Ovary (tissue), 10 donors: ENCODE measurements at places on chromosomes 4 and X.

- DNase-seq = no peak
These were observed 173.5 kb upstream of the FMR1 start for GRCh38 chrX:147738265-147738664.

DNA sequence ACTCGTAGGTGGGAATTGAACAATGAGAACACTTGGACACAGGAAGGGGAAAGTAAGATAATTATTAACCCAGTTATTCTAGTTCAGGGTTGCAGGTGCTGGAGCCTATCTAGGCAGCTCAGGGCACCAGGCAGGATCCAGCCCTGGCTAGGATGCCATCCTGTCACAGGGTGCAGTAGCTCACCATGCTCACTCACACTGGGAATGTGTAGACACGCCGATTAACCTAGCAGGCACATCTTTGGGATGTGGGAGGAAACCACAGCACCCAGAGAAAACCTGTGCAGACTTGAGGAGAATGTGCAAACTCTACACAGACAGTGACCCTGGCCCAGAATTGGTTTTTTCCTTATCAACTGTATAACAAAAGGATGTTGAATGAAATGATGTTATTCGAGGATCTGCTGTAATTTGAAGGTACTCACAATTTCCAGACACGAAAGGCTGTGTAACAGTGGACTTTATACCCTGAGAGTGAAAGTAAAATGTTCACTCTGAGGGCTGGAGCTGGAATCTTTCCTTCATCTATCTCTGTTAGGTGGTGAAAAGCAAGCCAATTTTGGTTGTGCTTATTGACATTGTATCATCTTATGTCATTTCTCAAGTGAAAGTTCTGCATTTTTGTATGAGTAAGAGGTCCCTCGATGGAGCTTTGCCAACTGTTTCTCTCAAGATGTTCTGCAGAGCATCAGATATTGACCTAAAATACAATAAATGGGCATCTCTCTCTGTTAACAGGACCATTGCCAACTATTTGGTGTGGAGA is 78.8 kb downstream of the PHEX start:
- no peak for DNase-seq

DNA sequence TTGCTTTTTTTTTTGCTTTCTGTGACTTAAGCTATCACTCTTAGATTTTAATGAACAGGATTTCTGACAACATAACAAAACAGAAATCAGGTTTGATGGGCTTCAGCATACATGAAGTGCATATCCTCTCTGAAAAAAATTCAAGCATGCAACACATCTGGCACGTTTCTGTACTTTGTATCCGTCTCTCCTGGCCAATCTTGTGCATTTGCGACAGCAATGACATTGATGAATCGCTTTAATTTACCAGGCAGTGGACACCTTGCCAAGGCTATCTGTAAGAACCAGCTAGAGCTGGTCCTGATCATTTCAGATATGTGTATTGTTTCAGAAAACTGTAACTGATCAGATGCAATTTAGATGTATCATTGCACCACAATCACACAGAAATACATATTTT is 93.3 kb downstream of the CCSER1 start:
- no peak for DNase-seq

GRCh38 chrX:131747173-131747572 is 203.3 kb downstream of the OR13H1 start:
- DNase-seq = peak; percentile 77

GRCh38 chr4:8728536-8729407 is 136.2 kb downstream of the CPZ start:
- no peak for DNase-seq

GRCh38 chrX:69260169-69260568 is 94.9 kb upstream of the PJA1 start:
- no peak for DNase-seq

GRCh38 chr4:145497199-145498149 is 15.8 kb downstream of the SMAD1 start:
- no peak for DNase-seq

DNA sequence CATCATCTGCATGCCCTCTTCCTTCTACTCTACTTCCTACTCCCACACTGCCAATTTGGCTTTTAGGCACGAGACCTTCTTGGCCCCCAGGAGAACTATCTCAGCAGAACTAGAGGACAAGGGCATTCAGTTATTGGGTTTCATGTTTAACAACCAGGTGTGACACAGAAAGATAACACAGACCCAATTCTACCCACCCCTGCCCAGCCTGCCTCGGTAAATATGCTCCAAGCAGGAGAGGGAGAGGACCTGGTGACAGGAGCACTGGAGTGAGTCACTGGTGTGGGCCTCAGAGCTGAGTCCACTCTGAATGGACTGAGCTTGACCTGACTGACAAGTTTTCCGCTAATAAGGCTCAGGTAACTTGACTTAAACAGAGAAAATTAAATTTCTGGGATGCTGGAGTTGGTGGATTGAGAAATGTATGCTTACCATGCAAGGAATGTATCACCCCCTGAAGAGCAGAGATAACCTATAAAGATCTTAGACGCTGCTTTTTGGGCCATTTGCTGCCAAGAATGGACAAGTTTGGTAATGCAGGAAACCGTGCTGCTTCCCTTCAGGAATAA is 52.5 kb downstream of the CASP3 start:
- DNase-seq = no peak

DNA sequence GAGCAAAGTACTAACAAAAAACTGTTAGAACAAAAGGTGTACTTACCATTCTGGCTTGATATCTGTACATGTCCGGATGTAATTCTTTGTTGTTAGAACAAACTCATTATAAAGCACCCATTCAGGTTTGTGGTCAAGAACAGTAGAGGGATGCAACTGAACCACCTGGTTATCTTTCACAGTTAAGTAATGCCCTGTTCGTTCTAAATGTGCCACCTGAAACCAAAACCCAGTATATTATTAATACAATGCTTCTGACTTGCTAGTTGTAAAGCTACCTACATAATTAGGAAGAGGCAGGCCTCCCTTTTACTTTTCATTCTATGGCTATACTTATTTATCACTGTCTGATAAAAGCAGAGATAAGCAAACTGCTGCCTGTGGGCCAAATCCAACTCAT is 54.8 kb downstream of the DHX15 start:
- no peak for DNase-seq

DNA sequence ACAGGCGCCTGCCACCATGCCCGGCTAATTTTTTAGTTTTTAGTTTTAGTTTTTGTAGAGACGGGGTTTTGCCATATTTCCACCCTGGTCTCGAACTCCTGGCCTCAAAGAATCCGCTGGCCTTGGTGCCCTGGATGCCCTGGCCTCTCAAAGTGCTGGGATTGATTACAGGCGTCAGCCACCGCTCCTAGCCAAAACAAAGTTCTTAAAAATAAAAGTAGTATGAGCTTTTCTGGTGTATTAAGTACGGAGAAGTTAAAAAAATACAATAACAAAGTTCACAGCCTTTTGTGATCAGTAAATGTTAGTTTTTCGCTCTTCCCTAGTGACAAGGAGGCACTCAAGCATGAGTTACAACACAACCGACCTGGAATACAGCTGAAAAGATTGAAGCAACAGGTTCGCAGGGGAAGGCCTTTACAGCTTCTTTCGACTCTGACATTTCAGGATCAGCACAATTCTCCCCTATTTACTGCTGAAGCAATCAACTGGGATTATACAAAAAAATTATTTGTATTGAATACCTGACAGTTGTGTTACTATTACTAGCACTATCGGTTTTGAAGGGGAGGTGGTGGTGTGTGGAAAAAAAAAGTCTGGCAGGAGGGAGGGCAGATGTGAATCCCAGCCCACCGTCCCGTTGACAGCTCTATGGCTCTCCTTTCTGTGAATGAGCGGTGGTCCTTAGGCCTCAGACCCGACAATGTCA is 893 bp upstream of the METAP1 start:
- DNase-seq = peak; percentile 25

- DNase-seq = no peak
These were observed 8.2 kb upstream of the YIPF6 start for GRCh38 chrX:68490644-68491043.

DNA sequence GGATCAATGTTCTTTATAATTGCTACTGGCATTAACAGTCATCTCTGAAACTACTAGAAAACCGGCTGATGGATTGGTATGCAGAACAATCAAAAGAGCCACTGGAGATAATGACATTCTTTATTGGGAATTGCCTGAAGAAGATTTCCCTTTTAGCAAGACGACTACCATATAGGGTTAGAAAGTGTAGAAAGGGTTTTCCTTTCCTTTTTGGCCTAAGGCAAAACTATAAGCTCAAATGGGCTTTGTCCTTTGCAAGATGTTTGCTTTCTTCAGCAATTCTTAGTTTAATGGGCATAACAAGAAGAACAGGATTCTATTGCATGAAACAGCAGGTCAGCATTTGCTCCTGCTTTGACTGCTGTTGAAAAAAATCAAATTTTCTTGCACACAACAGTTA is 214.2 kb upstream of the PCDH10 start:
- no peak for DNase-seq

- DNase-seq = no peak
These were observed 34.5 kb upstream of the RAB33B start for GRCh38 chr4:139419388-139419914.

DNA sequence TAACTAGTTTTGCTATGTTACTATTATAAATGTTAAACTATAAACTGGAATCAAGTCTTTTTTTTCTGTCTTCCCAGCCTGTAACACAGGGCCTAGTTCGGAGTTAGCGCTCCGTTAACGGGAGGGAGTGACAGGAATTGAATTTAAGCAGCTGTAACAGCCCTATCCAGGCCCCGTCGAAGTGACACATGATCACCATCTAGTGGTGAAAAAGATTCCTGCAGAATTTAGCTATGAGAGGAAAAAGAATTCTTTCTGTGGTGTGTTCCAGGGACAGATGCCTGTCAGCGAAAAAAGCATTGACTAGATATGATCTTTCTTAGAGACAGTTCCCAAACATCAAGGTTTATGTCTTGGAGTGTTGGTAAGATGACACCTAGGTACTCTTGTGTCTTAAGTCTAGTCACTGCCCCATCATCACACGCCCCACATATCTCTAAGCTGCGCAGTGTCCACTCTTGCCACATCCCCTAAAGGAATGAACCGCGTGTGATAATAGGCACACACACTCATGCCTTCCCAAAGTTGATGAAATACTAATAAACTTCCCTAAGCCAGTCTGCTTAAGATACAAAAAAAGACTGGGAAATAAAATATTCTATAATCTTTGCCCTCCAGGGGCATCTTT is 2.1 kb downstream of the GAB3 start:
- DNase-seq = no peak

- DNase-seq = no peak
These were observed 19.8 kb upstream of the MANBA start for GRCh38 chr4:102780476-102781144.

- no peak for DNase-seq
These were observed 37.4 kb downstream of the PAK3 start for GRCh38 chrX:111133389-111133788.

GRCh38 chrX:103831803-103832544 is at the start of gene RAB9B:
TSS of gene RAB9B (minus strand) at chrX:103832257. CDS start at chrX:103825784, 6,473 bp downstream.
- peak; percentile 86 for DNase-seq

- DNase-seq = no peak
These were observed 554 bp downstream of the KLHL15 start for GRCh38 chrX:24026432-24026831.

DNA sequence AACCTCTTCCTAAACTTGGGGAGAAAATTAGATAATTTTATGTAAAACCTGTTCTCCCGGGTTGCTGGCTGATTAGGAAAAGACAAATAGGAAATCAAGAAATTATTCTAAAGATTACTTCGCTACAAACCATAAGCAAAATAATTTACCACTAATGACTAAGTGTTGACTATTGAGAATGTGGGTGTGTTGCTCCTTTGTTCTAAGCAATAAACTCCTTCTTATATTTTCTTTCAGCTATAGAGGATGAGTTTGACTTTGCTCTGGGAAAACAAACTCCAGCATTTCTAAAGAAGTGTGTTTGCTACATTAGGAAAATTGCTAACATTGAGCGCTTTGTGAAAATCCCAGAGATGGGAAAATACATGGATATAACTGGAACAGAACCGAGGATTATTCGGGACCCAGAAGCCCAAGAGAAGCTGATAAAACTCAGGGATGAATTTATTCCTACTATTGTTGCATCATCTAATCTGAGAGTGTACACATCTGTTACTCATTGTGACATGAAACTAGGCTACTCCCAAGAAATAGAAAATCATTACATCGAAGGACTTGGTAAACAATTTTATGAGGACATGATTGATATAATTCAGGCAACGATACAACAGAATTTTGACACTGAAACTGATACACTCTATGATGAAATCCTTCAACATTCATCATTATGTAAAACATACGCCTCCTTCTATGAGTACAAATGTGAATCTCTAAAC is 194.2 kb downstream of the NWD2 start:
- no peak for DNase-seq

GRCh38 chrX:34586936-34587335 is 70.1 kb downstream of the TMEM47 start:
- no peak for DNase-seq

- no peak for DNase-seq
These were observed 147.0 kb downstream of the DACH2 start for GRCh38 chrX:86295293-86295692.

DNA sequence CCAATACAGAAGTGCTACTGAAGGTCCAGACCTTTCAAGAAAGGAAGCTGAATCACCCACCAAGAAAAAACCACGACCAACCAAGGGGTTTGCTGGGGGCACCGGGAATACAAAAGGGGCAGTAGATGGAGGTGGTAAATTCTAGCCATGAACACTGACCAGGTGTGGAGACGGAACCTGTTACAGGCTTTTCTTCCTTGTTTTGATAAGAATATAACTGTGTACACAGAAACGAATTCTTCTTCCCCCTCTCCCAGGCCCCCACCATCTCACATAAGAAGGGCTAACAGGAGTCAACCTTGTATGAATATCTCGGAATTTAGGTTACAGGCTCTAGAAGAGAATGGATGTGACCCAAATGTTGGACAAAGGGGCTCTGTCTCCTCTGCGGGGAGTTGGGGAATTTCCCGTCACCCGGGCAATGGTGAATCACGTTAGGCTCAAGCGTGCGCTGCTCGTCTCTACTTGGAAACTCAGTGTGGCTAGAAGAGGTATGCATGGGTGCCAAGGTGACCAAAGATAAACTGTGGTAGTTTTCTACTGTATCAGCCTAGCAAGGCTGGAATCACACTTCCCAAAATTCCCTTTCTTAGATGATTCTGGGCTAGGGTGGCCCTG is 87.0 kb downstream of the AFAP1 start:
- no peak for DNase-seq

DNA sequence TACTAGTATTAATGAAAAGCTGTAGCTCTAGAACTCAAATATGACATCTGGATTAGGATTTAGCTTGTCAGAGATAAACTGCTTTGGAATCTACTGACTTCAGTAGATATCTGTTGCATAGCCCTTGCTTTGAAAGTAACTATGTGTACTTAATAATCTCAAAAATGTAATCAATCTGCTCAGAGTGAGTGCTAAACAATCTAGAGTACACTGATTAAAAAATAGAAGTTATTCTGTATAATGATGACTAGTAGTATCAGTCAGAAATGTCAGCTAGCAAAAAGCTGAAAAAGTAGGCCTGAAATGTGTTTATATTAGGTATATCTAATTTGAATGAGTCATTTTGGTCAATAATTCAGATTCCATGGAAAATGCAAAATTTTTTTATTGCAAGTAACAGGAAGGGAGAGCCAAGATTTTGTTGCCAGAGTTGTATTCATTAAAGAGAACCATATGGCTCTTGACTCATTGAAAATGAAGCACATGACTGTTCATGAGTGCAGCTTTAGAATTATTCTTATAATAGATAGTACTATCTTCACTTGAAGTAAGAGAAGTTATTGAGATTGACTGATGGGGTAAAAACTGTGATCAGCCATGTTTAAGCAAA is 20.0 kb downstream of the CLCN3 start:
- DNase-seq = no peak
